ENCODE measurements at places on chromosomes 11 and 22.

GRCh38 chr22:41096841-41097240 is 4.4 kb downstream of the EP300 start:
- no peak for DNase-seq

DNA sequence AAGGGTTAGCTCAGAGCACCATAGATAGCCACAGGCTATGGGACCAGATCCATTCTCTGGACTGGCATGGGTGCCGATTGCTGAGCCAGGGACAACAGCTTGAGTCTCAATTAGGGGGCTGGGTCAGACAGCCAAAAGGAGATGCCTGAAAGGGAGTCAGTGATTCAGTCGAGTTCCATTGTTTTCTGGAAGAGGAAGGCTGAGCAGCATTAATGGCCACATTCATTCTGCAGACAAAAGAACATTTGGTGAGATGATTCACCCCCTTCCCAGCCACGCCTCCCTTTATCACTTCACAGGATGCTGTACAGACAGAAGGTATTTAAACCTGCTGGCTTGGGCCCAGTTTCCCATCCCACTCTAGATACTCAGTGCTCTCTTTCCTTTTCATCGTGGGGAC is 131.9 kb downstream of the ADAMTS15 start:
- DNase-seq = no peak

- no peak for DNase-seq
Measured at GRCh38 chr11:116865696-116866095, 28.3 kb upstream of the APOA1 start.

DNA sequence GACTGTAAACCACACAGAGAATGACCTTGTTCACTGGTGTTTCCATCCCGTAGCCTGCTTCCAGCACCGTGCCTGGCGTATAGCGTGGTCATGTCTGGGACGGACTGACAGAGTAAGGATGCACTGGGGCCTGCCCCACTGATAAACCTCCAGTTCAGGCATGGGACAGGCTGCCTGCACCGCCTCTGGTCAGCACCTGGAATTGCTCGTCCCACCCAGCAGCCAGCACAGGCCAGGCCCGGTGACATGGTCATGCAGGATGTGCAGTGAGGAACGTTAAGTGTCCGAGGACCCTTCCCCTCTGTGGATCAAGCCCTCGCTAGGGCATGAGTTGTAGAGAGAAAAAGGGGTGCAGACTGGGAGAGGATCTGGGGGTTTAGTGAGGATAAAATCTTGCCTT is 44.8 kb downstream of the LMO1 start:
- DNase-seq = no peak

- no peak for DNase-seq
Measured at GRCh38 chr11:32395127-32395526, 40.2 kb downstream of the WT1 start.

- DNase-seq = no peak
Measured at GRCh38 chr11:115887727-115888126, 383.5 kb upstream of the CADM1 start.

- DNase-seq = no peak
Measured at GRCh38 chr11:20963596-20963995, 294.2 kb downstream of the NELL1 start.

- no peak for DNase-seq
Measured at GRCh38 chr11:97717922-97718321, 1302.8 kb upstream of the CNTN5 start.

DNA sequence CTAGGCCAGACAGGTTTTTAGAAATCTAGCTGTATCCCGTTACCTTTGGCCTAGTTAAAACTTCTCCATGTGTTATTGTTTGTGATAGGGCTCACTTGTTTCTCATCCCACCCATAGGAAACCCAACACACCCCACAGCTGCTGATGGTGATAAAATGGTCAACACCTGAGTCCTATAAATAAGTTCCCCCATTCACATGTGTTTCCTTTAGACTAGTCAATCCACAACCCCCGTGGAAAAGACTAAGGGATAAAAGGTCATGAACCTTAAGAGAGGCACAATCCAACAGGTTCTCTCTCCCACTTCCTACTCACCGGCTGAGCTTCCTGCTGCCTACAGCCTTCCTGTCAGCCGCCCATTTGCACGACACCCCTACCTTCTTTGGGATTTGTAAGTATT is 768.4 kb downstream of the JRKL start:
- DNase-seq = no peak

DNA sequence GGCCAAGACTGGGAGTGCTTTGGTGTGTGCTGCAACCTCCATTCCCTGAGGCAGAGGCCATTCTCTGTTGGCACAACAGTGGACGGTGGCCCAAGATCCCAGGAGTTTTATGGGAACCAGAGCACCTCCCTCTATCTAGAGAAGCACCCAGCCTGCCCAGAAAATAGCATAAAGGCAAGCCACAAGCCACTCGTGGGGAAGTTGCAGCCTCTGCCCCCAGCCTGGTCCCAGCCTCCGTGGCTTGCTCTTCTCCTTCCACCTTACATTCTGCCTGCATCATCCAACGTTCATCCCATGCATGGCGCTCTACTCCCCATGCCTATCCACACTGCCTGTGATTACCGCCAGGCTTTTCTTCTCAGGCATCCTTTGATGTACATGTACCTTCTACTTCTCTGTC is 15.8 kb downstream of the IL17RA start:
- no peak for DNase-seq

DNA sequence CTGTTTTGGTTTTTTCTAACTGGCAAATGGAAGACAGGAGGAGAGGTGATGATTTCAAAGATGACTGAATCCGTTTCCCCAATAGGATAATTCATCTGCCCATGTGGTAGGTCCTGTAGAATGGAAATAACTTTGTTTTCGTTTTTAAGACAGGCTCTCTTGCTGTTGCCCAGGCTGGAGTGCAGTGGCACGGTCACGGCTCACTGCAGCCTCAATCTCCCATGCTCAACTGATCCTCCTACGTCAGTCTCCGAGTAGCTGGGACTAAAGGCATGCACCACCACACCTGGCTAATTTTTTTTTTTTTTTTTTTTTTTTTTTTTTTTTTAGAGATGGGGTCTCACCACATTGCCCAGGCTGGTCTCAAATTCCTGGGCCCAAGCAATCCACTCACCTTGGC is 77.4 kb upstream of the BIRC3 start:
- no peak for DNase-seq

- no peak for DNase-seq
Measured at GRCh38 chr11:1152316-1153104, 5.2 kb upstream of the MUC5AC start.

- no peak for DNase-seq
Measured at GRCh38 chr11:70739811-70740487, 341.6 kb downstream of the CTTN start.

- peak; percentile 4 for DNase-seq
Measured at GRCh38 chr11:121961321-121961801, 154.7 kb downstream of the BLID start.

GRCh38 chr22:31218565-31219262 is 6.6 kb downstream of the LIMK2 start:
- DNase-seq = no peak

DNA sequence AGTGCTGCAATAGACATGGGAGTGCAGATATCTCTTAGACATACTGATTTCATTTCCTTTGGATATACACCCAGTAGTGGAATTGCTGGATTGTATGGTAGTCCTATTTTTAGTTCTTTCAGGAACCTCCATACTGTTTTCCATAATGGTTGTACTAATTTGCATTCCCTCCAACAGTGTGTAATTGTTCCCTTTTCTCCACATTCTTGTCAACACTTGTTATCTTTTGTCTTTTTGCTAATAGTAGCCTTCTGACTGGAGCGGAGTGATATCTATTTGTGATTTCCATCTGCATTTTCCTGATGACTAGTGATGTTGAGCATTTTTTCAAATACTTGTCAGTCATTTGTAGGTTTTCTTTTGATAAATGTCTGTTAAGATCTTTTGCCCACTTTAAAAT is 128.9 kb downstream of the CTNND1 start:
- no peak for DNase-seq

DNA sequence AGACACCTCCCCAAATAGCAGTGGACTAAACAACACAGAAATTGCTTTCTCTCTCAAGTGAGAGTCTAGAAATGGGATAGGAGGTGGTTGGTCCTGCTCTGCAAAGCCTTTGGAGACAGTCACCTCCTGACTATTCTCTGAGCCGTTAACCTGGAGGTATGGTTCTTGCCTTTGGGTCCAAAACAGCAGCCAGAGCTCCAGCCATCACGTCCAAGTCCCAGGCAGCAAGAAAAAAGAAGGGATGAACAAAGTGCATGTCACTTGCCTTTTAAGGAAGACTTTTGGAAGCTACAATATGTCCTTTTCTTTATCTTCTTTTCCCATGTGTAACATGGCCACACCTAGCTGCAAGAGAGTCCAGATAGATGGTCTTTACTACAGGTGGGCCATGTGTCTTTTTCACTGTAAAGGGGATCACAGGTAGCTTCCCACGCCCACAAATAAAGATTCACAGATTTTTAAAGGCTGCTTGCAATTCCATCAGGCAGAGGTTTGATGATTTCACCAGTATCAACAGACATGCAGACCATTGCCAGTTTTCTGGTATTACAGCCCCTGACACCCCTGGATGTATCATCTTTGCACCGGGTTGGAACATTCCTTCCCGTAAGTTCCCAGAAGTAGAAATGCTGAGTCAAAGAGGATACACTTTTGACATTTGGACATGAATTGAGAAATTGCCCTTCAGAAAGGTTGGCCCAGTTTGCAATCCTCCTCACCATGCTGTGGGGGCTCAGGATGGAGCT is 66.0 kb downstream of the MYEOV start:
- DNase-seq = no peak

GRCh38 chr22:46224044-46224897 is 25.8 kb downstream of the CDPF1 start:
- no peak for DNase-seq

DNA sequence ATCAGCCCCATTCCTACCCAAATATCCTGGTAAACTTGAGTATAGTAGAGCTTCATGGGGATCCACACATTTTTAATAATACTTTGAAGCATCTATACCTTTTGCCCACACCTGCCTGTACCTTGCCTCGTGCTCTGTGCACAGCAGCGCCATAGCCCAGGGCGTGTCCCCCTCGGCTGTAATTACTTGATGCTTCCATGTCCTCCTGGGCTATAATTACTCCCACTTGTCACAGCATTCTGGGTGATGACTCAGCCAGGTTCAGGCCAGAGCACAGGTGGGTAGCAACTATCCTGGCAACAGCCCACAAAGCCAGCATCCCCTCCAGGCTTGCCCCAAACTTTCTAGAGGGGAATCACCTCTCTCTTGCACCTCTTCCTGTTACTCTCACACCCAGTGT is 23.7 kb upstream of the SLC36A4 start:
- DNase-seq = no peak

DNA sequence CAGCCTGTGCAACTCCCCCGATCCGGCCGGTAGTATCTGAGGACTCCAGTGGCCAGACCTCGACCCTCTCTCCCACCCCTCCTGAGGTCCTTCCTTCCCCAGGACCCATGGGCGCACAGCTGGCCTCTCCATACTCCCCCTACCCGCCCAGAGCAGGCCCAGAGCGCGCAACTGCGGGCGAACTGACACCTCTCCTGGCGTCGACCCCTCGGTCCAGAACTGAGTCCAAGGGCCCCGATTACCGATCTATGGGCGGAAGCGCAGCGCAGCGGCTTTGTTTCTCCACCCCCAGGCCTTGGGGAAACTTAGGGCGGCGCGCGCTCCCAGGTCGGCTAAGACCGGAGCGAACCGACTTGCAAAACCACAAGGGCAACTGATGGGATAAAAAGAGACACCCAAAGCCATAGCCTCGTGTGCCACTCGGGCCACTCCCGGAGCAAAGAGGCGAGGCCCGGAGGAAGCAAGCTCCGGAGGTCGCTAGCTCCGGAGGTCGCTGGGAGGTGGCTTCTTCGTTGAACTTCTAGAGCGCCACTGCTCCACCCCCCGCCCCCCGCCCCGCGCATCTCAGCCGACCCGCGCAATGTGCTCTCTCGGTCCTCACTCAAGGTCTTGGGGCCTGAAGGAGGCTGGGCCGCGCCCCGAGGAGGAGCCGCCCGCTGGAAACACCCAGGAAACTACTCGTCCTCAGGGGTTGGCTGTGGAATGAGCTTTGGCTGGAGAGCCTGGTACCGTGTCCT is 9.8 kb upstream of the ALX4 start:
- DNase-seq = no peak

DNA sequence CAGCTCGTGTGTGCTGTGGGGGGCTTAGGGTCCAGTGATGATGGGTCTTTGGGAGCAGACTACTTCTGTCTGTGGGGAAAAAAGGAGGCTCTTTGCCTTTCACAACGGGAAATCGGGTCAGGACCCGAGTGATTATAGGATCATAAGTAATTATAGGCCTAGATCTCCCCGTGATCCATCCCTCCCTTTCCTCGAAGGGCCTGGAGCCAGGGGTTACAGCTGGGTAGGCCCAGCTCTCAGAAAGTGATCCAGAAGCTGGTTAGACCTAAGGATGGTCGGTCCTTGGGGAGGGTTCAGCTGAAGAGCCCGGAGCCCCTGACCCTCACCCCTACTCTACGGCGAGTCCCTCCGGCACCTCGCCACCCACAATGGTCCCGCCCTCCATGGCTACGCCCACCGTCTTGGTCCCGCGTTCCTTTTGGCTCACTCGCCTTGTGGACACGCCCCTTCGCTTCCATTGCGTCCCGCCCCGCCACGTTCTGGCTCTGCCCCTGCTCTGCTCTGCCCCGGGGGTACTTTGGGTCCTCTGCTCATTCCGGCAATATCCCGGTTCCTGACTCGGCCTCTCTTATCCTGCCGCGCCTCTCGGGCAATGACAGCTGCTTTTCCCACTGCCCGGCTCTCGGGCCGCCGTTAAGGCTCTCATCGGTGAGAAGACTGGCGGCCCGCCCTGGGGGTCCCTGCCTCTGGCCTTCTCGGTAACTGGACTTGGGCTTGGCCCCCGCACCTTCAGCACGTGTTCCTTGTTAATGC is 5.0 kb downstream of the IGSF22 start:
- peak; percentile 53 for DNase-seq

- DNase-seq = no peak
Measured at GRCh38 chr22:20383538-20383937, 10.4 kb upstream of the ZNF74 start.

- DNase-seq = no peak
Measured at GRCh38 chr11:63882555-63883242, 34.3 kb downstream of the RCOR2 start.

- no peak for DNase-seq
Measured at GRCh38 chr11:67482275-67482826, 475 bp upstream of the AIP start.

DNA sequence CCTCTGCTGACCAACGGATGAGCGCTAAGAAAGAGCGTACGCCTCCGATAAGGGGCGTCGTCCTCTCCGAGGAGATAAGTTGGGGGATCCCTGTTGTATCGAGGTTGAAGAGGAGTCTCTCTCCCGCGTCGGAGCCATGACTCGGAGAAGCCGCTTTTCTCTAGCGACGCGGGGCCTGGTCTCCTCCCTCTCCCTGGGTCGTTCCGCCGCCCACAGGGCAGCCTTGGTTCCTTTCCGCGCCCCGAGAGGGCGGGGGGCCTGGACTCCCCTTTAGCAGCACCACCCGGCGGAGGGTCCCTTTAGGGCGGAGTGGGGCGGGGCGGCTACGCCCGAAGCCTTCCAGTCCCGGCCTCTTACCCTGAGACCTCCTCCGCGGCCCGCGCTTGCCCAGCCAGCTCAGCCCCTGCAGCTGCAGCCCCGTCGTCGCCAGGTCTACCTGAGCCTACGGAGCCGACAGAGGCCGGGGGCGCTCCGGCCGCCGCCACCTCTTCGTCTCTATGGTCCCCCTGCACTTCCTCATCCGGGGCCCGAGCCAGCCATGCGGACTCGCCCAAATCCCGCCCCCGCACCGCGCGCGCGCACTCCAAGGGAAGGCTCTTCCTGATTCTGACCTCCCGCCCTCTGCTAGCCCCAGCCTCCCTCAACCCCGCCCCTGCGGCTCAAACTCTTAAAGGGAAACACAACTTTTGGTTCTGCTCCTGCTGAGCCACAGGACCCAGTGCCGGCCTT is at the start of gene PRR14L:
PRR14L (minus strand) TSS at position 497 of the 729 bp plus-strand sequence. CDS start 11,272 bp downstream, outside the sequence.
- peak; percentile 92 for DNase-seq

All from skin of body (tissue), 3 donors.